GM12878 (cell line): ENCODE measurements at places on chromosomes 1 and 21. TPM values are rescaled to one million over a fixed set of nuclear protein-coding genes. Genes with fewer than 3 reads are reported as not detected.

The NPHS2 gene
- not detected in 2 replicates for total RNA-seq

The DCLRE1B gene
- total RNA-seq = 13.6 and 14.3 TPM in 2 replicates

The TNFRSF4 gene
- 6.1 and 6.5 TPM in 2 replicates for total RNA-seq

The GBP7 gene
- total RNA-seq = not detected in 2 replicates

The RGSL1 gene
- not detected in 2 replicates for total RNA-seq

The LIN28A gene
- total RNA-seq = 0.58 and 0.59 TPM in 2 replicates

The PIGR gene
- 4.7 and 5.0 TPM in 2 replicates for total RNA-seq

The SIM2 gene
- total RNA-seq = 0.15 TPM in 1 of 2 replicates, not detected in the other

The GLMP gene
- total RNA-seq = 19.7 and 24.2 TPM in 2 replicates

The FAM131C gene
- not detected in 2 replicates for total RNA-seq

The PIK3C2B gene
- total RNA-seq = 33.5 and 38.1 TPM in 2 replicates

The LRRC41 gene
- 56.7 and 57.7 TPM in 2 replicates for total RNA-seq

The HSPA6 gene
- total RNA-seq = 1.6 and 1.8 TPM in 2 replicates

The PLA2G2A gene
- 0.36 TPM in 1 of 2 replicates, not detected in the other for total RNA-seq

The TOMM20 gene
- total RNA-seq = 120 and 125 TPM in 2 replicates

The KCNE1 gene
- total RNA-seq = 0.18 TPM in 1 of 2 replicates, not detected in the other

The PRELP gene
- total RNA-seq = 0.05 TPM in 2 replicates

The TDRD5 gene
- total RNA-seq = not detected in 2 replicates

The SYPL2 gene
- 0.08 TPM in 1 of 2 replicates, not detected in the other for total RNA-seq

The NEXN gene
- total RNA-seq = 7.2 and 7.8 TPM in 2 replicates

The HSPG2 gene
- 3.4 and 3.5 TPM in 2 replicates for total RNA-seq

The HAPLN2 gene
- total RNA-seq = not detected in 2 replicates

The ZBTB8B gene
- total RNA-seq = 0.03 TPM in 1 of 2 replicates, not detected in the other

The SPRR2B gene
- not detected in 2 replicates for total RNA-seq

The PM20D1 gene
- not detected in 2 replicates for total RNA-seq

The HPCA gene
- not detected in 2 replicates for total RNA-seq

The SPRR5 gene
- total RNA-seq = not detected in 2 replicates

The NUP210L gene
- not detected in 2 replicates for total RNA-seq

The MYBPH gene
- not detected in 2 replicates for total RNA-seq

The CD1E gene
- total RNA-seq = not detected in 2 replicates

The C1orf146 gene
- total RNA-seq = not detected in 2 replicates

The COL11A1 gene
- not detected in 2 replicates for total RNA-seq
